MCF 10A (cell line): ENCODE measurements at places on chromosomes 16 and 17. TPM values are rescaled to one million over a fixed set of nuclear protein-coding genes. Genes with fewer than 3 reads are reported as not detected.

- DNase-seq = no peak
Measured at GRCh38 chr17:62919388-62919787, 46.6 kb upstream of the TANC2 start.

- DNase-seq = no peak
Measured at GRCh38 chr17:9671559-9671958, 26.2 kb downstream of the USP43 start.

DNA sequence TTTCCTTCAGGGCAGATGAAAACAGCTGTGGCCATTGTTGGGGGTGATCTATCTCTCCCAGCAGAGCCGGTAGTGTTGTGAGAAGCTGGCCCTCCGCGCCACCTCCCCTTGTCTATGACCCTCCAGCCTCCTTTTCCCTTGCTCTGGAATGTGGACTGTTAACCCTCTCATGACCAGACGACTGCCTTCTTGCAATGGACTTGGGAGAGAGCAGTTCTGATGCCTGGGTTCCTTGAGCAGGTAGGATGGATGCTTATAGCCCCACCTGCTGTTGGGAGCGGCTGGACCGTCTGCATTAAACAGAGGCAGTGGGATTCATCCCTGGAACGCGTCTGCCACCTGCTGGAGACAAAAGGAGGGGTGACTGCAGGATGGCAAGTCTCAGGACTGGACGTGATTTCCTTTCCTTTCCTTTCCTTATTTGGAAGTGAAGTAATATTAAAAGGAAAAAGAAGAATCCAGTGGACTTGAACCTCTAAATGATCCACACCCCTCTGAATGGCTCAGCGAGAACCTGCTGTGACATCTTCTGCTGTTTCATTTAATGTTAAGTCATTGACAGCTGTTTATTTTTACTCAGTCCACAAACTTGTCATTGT is 1.8 kb upstream of the SOST start:
- peak; percentile 95 for DNase-seq

GRCh38 chr17:41655611-41656111 is 31.3 kb upstream of the KRT17 start:
- DNase-seq = peak; percentile 98

Gene SNAI3
- total RNA-seq = not detected in 2 replicates
